ENCODE measurements at places on chromosomes 6 and 20.

DNA sequence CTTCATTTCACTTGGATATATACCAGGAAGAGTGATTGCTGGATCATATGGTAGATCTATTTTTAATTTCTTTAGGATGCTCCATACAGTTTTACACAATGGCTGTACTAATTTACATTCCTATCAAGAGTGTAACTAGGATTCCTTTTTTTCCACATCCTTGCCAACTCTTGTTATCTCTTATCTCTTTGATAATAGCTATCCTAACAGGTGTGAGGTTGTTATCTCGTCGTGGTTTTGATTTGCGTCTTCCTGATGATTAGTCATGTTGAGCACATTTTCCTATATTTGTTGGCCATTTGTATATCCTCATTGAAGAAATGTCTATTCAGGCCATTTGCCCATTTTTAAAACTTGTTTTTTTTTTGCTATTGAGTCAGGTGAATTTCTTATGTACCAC, 552.4 kb downstream of the RFPL4B start:
- DNase-seq = no peak

- DNase-seq = no peak
Measured at GRCh38 chr6:35497571-35498421, 917 bp upstream of the TEAD3 start.

DNA sequence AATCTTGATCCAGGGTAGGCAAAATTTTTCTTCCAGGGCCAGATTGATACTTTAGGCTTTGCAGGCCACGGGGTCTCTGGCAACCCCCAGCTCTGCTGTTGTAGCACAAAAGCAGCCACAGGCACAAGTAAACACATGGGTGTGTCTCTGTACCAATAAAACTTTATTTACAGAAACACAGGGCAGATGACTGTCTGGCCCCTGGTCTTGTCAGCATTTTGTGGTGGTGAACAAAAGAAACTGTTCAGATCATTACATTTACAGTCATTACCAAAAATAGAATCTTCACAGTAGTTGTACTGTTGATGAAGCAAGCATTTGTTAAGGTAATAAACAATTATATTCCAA, 45.0 kb upstream of the KIF25 start:
- DNase-seq = no peak

- no peak for DNase-seq
Measured at GRCh38 chr6:72627539-72627938, 5.7 kb downstream of the KCNQ5 start.

GRCh38 chr6:105940990-105941389, 145.1 kb upstream of the PRDM1 start:
- no peak for DNase-seq

DNA sequence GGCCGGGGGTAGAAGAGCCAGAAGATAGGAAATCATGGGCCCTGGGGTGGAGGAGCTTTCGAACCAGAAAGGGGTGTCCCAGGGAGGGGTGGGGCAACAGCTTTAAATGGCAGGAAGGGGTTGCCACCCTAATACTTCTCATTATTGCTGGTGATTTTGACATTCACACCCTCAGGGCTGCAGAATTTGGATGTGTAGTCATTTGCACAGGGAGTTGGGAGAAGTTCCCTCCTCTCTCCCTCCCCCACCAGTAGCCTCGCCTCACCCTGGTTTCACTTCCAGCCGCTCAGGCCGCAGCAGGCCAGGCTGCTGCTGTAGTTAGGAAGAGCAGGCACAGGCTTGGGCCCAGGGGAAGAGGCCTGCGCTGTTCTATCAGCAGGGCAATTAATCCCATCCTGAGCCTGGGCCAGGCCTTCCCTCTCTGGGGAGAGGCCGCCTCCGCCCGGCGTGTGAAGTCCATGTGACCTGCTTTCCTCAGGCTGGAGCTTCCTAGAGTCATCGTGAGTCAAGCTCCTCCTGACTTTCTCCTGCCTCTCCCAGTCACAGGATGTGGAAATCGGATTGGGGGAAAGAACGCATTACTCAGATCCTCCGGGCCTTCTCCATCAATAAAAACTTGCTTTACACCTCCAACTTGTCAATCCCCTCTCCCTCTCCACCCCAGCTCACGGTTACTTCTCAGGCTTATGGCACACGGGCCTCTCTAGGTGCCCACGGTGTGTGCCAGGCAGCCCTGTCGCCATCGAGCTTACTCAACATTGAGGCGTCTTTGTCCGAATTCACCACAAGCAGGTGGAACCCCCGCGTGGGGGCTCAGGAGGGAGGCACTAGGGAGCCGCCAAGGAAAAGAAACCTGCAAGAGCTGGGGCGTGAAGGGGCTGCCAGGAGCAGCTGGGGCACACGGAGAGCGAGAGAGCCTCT, 7.8 kb downstream of the ADTRP start:
- no peak for DNase-seq

GRCh38 chr6:111989743-111990142, 64.2 kb upstream of the CCN6 start:
- DNase-seq = no peak

DNA sequence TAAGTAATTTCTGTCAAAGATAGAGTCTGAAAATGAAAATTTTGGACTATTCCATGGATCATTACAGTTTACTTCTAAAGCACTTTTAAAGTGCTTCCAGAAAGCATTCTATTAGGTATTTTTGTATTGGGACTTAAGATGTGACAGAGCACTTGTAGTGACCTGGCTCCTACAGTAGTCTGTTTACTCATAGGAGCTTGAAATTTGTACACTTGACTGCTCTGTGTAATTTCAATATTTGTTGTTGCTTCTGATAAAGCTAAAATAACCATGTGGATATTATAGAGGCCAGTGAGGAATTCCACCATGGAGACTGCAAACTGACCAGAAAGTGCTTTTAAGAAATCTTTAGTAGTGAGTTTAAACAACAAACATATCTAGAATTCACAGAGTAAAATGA, 10.3 kb downstream of the NFYA start:
- no peak for DNase-seq

- DNase-seq = no peak
Measured at GRCh38 chr6:138727182-138727581, 46.4 kb upstream of the CCDC28A start.

DNA sequence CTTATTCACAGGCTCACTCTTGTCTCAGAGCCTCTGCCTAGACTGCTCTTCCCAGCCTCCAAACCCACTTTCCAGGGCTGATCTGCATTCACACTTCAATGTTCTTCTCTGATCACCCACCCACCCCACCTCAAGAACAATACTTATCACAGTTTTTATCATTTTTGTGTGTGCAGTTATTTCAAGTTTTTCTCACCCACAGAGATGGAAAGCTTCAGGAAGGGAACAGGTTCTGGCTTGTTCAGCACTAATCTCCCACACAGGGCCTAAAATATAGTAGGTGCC, 160.9 kb downstream of the MRPL14 start:
- DNase-seq = no peak

DNA sequence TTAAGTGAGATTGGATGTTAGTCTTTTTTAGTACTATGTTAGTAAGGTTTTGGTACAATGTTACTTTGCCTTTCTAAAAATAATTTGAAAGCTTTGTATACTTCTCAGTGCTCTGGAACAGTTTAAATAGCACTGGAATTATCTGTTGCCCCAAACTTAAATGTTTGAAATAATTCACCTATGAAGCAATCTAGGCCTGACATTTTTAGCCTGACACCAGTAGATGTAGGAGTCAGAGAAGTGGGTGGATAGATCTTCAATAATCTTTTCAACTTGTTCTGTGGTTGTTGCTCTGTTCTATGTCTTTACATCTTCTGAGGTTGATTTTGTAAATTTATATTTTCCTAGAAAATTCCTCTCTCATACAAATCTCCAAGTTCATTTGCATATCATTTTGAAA, 103.1 kb upstream of the ADGRF1 start:
- no peak for DNase-seq

GRCh38 chr20:37872161-37872560, 30.8 kb upstream of the VSTM2L start:
- DNase-seq = no peak

GRCh38 chr6:106773522-106773921, 144.1 kb downstream of the QRSL1 start:
- DNase-seq = no peak

DNA sequence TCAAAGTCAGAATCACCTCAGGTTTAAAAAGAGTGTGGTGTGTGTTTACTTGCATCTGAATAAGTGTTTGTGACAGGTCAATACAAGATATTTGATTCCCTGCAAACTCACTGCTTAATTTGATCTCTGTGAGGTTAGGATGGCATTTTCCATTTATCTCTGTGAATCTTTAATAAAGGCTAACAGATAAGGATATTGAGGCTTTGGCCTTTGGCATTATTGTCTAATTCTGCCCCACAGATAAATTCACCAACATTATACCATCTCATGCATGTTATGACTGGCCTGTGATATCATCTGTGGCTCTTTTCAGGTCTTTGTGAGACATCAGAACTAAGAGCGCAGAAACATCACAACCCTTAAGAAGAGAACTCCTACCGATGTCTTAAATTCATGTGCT, 84.7 kb downstream of the TRMT6 start:
- DNase-seq = no peak

All from activated naive CD8-positive, alpha-beta T cell treated with anti-CD3 and anti-CD28 coated beads, Interleukin-2, amount 50 U/mL, for 16 hours (primary cell).